ENCODE measurements at places on chromosomes 3 and 15. TPM values are rescaled to one million over a fixed set of nuclear protein-coding genes. Genes with fewer than 3 reads are reported as not detected.

DNA sequence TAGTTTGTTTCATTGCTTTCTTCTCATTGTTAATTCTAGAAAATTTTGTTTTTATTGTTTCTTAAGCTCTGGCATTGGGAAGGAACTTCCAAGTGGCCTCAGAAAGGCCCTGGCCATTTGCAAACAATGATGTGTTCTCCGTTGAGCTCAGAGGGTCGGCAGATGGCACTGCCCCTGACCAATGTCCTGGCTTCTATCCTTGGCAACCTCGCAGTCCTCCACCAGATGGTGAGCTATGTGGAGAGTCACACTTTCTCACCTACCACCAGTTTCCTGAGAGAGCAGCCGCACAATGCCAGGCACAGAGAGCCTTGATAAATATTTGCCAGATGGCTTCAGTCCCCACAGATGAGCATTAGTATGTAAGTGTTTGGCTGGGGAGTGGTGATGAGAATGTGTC lies 343.7 kb downstream of the EPHB1 start:
- DNase-seq, result no peak

DNA sequence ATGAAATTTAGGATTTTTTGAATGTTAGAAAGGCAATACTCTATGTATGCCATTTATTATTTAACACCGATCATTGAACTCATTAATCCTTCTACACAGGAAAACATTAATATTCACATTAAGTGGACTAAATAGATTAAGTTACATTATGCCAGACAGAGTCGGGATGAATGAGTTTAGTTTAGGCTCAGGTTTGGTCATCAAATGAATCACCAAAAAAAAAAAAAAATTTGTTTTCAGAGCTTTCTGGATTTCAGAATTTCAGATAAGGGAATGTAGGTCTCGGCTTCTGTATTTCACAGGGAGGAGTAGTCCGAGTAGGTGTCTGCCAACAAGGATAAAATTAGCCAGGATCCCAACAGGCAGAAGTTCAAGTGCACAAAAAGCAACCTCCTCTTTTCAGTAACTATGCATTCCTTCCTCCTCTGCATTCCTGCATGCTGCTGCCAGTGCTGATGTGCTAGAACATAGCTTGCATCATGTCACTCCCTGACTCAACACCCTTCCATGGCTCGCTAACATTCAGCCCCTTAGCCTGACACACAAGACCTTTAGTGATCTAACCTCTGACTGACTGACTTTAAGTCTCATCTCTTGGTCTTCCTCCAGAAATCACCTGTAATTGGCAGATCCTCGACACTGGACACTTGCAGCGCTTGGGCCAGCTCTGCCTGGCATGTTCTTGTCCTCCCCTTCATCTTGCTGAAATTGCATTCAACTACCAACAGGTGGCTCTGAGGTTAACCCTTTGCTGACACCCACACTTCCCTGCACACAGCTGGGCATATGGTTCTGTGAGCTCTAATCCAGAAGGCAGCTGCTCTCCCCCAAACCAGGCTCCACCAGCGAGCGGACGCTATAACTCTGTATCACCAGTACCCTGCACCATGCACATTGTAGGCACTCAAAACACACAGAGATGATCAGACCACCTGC lies 145.4 kb upstream of the PROK2 start:
- DNase-seq, result peak; percentile 31

The ERC2 gene
- 0.77 TPM for total RNA-seq

The GOLGA6L7 gene
- total RNA-seq, result not detected

GRCh38 chr3:53229171-53229570 lies 26.7 kb downstream of the TKT start:
- DNase-seq, result no peak

The SLC28A1 gene
- 1.1 TPM for total RNA-seq

GRCh38 chr3:87333393-87333892 lies 57.1 kb upstream of the POU1F1 start:
- DNase-seq, result peak; percentile 99

GRCh38 chr3:31704591-31705179 lies 172.0 kb downstream of the STT3B start:
- peak; percentile 85 for DNase-seq

The LRTM1 gene
- total RNA-seq, result not detected

DNA sequence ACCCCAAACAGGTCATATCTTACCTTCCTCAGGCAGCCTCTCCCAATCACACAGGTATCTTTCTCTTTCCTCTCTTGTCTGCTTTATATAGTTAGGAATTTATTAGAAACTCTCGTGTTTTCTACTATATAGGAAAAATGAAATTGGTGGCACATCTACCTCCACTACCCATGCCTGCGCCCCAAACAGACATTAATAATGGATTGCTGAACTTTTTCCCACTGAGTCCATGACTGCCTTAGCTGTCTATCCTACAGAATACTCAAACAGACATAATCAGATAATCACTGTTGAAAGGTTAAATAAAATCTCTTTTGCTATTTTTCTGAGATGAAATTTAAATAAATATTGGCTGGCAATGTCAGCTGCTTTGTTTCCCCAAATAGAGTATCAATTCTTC lies 55.8 kb upstream of the SLC6A11 start:
- DNase-seq, result no peak

DNA sequence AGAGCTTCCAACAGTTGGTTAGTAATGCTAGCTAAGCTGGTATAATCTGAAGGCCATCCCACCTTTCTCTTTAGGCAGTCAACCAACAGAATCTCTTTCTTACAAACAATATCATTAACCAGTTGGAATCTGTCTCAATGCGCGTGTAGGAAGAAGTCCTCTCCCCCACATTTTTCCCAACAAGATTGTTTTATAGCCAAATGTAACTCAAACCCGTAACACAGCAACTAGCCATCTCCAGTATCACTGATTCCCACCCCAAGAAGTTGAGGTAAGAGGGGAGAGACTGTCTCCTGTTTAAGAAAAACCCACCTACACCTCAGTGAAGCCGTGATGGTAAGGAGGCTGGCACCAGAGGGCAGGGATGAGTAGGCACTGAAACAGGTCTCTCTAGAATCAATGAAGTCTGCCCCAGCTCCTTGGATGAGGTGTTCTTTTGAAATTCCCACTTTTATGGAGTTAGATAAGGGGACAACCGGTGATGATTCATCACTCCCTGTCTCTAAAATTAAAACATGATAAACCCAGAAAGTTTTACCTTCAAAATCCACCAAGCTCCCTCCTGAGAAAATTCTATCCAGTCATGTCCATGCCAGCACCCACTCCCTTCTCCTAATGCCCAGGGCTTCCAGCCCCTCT lies 30.9 kb downstream of the CDC25A start:
- peak; percentile 87 for DNase-seq

DNA sequence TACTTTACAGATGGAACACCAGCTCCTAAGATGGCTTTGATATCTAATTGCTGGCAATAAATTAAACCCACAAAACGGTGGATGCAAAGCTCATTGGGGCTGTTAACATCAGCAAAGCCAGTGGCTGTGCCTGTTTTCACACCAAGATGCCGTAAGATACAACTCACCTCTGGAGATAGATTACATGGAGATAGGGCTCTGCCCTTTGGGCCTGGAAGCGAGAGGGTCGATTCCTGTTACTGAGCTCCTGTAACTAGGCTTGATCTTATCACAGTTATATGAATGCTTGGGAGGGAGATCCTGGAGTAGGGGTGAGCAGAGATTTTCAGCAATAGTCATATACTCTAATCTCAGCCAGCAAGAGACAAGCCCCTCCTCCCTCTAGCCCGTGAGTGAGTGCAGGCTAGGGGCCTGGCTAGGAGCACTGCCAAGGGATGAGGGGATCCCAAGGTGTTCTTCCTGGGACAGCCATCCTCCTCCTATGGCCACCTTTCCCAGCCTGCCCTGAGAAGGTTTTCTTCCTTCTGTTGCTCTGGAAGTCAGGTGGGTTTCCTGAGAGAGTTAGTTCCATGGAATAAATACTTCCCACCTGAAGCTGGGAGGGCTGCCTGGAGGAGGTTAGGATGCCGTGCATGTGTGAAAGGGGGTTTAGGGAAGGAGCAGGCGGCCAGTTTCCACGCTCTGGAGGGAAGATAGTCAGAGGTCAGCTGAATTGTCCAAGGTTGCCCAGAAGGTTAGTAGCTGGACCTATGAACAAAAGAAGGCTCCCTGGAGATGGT lies 18.1 kb upstream of the DOCK3 start:
- DNase-seq, result no peak

GRCh38 chr3:66181764-66182163 lies 39.0 kb upstream of the SLC25A26 start:
- no peak for DNase-seq

GRCh38 chr3:52650439-52650838 lies 35.3 kb downstream of the PBRM1 start:
- no peak for DNase-seq

DNA sequence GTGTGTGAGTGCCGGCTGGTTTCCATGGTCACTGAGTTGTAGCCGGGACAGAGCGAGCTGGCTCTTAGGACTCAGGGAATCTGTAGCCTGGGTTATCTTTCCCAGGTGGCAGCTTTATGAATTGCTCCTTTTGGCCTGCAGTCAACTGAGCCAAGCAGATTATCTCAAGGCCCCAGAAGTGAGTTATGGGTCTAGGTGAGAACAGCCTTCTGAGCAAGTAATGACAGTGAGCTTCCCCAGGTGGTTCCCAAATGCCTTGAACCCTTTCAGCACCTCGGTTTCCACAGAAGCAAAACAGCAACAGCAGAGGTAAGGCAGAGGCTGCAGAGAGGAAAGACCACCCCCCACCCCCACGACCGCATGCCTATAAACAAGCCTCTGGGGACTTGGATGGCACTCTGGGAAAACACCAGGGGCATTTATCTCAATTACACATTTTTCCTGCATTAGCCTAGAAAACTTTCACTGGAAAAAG lies 56.7 kb upstream of the DGKG start:
- DNase-seq, result peak; percentile 13

- no peak for DNase-seq
Observed at GRCh38 chr15:47188758-47189507, 528.4 kb upstream of the SEMA6D start.

The CCR3 gene
- not detected for total RNA-seq

DNA sequence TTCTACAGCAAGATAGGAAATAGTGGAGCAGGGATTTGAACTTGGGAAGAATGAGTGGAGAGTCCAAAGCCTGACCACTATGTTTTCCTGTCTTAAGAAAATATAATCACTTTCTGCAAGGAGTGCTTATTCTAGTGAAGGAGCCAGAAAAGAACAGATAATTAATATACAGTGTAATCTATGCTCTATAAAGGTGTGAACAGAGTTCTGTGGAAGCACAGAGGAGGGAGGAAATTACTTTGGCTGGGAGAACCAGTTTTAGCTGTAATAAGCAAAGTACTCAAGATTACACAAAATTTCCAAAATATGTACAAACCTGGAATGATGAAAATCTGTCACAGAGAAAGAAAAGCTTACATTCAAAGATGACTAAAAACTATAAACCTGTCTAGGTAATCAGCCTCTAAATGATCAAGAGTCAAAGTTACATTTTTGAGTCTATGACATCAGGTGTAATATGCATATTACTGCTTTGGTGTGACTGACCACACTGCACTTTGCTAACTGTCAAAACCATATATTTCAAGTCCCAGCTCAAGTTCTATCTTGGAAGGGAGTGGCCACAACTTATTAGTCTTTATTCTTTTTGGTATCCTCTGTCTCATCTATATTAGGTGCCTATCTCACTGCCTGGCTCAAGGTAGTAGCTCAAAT lies 40.7 kb upstream of the MB21D2 start:
- no peak for DNase-seq

The FRMD4B gene
- 5.7 TPM for total RNA-seq

The ITGB5 gene
- 67.2 TPM for total RNA-seq

DNA sequence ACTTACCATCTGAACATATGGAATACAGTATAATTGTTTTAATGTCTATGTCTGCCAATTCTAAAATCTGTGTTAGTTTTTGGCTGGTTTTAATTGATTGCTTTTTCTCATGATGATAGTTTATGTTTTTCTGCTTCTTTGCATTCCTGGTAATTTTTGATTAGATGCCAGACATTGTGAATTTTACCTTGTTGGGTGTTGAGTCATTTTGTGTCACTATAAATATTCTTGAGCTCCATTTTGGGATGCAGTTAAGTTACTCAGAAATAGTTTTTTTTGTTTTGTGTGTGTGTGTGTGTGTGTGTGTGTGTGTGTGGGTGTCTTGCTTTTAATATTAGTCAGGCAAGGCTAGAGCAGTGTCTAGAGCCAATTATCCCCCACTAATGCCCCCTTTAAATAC lies 818.8 kb upstream of the NR2F2 start:
- peak; percentile 23 for DNase-seq

GRCh38 chr15:85603160-85603559 lies 191.6 kb downstream of the KLHL25 start:
- DNase-seq, result no peak

DNA sequence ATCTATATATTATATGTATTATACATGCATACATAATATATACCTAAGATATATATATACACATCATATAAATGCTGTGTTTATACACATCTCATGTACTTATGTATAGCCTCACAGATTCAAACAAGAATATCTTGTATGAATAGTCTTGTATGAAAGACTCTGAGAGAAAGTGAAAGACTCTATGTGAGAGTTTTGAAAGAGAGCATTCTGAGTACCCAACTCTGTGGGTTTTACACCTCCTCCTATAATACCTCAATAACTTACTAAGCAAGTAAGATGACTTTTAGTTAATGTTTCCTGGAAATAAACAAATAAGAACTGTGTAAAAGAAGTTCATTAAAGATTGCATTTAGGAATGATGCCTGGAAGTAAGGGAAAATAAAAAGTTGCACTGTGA lies 108.1 kb upstream of the GMNC start:
- DNase-seq, result no peak

The ANKRD63 gene
- 1.4 TPM for total RNA-seq

DNA sequence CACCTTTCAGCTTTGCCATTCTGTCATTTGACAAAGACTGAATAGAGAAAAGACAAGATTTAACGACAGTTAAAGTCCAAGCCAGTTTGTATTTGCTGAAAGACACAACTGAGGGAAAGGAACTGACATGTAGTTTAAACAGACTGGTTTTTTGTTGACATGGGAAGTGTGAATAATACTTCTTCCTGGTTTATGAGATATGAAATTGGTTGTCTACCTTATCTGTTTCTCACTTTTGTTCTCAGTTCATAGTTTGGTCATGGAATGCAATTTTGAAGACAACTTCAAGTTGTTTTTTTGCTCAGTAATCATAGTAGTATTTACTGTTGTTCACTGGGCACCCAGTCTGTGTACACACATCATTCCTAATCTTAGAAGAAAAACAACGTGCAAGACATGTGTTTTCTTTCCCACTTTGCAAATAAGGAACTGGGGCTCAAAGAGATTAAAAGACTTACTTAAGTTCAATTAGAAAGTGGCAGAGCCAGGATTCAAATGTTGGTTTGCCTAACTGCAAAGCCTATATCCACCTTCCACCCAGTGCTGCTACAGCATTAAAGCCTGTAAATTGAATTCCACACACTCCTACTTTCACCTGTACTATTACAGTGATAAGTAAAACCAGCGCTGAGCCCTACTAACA lies 103.5 kb downstream of the LPP start:
- peak; percentile 36 for DNase-seq

All from PC-3 (cell line).